ENCODE measurements at places on chromosomes 11 and 22. TPM values are rescaled to one million over a fixed set of nuclear protein-coding genes. Genes with fewer than 3 reads are reported as not detected.

Gene PANX2
- total RNA-seq, result 1.4 TPM

Gene LIN7C
- total RNA-seq, result 30.5 TPM

Gene OR10A2
- not detected for total RNA-seq

Gene OR52E1
- not detected for total RNA-seq

Gene CACNA1I
- not detected for total RNA-seq

Gene MRGPRX3
- total RNA-seq, result 0.93 TPM

Gene C22orf31
- not detected for total RNA-seq

Gene TRMU
- total RNA-seq, result 68.0 TPM

Gene RASSF10
- total RNA-seq, result 0.21 TPM

Gene FXYD2
- not detected for total RNA-seq

Gene MAPK12
- total RNA-seq, result 50.6 TPM

Gene FAM83F
- total RNA-seq, result 0.03 TPM

Gene DEFB131B
- not detected for total RNA-seq

Gene OR52E8
- total RNA-seq, result not detected

GRCh38 chr22:36757668-36758211 is 18.2 kb downstream of the IFT27 start:
- DNase-seq, result peak; percentile 47

GRCh38 chr22:31488988-31489617 is 539 bp downstream of the EIF4ENIF1 start:
- DNase-seq, result no peak

DNA sequence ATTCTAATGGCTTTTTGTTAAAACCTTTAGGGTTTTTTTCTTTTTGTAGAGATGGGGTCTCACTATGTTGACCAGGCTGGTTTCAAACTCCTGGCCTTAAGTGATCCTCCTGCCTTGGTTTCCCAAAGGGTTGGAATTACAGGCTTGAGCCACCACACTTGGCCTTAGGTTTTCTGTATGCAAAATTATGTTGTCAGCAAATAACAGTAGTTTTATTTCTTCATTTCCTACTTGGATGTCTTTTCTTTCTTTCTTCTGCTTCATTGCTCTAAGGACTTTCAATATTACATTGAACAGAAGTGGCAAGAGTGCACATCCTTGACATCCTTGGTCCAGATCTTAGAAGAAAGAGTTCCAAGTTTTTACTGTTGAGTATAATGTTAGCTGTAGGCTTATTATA is 52.8 kb downstream of the CCDC81 start:
- no peak for DNase-seq

GRCh38 chr11:115279813-115280761 is 224.1 kb downstream of the CADM1 start:
- DNase-seq, result peak; percentile 10

DNA sequence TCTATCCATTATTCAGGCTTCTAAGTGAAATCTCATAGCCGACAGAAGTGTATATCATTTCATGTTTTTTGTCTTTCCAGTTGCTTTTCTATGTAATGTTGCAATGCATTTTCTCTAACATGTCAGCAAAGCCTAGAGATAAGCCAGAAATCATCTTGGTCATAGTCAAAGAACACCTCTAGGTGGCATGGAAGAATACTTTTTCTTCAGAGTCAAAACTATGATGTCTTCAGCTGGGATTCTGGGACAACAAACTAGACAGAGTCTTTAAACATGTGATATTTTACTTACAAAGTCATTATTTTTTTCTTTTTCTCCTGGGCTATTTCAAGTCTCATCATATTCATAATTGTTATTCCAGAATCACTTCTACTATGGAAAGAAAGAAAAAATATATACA is 4.4 kb downstream of the GAS2 start:
- peak; percentile 23 for DNase-seq

GRCh38 chr22:22357024-22357883 is 112.7 kb downstream of the VPREB1 start:
- peak; percentile 56 for DNase-seq

DNA sequence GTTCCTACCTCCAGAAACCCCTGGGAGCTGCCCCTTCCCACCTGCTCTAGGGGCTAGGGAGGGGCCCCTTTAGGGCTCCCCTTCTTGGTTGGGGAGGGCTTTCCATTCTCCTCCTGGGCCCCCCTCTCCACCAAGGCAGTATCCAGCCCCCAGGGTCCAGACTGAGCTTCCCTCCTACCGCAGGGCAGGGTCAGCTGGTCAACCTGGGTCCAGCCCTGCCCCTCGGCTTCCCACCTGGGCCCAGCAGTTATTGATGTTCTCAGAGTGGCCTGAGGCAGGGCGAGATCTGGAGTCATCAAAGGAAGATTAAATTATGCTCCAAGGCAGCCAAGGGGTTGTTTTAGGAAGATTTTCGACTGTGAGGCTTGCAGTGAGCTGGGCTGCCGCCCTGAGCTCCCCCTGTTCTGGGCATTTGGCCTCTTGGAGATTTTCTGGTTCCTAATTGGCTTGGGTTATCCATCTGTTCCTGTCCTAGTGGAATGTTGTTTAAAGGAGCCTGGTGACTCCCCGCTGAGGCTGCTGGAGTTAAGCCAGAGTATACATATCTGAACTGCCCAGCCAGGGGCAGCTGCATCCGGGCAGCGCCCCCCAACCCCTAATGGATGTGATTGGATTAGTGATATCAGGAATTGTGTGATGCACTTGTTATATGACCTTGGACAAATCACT is 1.8 kb upstream of the SLC22A8 start:
- no peak for DNase-seq

DNA sequence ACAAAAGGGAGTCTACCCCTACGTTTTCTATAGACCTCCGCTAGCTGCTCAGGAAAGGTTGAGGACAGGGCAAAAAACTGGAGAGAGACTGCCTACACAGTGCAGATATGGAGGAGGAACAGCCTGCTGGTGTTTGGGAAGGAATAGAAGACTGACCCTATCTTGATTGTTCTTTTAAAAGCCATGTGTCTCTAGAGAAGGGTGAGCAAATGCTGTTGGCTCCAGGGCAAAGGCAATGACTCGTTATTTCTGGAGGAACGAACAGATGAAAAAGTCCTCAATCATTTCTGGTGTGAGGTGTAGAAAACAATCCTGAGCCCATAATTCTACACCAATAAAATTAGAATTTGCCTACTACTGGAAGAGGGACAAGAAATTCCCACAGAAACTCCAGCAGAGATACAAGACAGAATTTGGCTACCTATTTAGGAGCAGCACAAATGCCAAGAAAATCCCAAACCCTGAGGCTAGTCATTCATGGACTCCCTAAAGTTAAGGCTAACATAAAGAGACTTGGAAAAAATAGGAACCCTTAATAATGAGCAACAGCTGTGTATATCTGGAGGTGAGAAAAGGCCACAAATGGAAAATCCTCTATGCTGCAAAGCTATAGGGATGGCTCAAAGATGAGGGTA is 1206.3 kb upstream of the CNTN5 start:
- DNase-seq, result no peak

DNA sequence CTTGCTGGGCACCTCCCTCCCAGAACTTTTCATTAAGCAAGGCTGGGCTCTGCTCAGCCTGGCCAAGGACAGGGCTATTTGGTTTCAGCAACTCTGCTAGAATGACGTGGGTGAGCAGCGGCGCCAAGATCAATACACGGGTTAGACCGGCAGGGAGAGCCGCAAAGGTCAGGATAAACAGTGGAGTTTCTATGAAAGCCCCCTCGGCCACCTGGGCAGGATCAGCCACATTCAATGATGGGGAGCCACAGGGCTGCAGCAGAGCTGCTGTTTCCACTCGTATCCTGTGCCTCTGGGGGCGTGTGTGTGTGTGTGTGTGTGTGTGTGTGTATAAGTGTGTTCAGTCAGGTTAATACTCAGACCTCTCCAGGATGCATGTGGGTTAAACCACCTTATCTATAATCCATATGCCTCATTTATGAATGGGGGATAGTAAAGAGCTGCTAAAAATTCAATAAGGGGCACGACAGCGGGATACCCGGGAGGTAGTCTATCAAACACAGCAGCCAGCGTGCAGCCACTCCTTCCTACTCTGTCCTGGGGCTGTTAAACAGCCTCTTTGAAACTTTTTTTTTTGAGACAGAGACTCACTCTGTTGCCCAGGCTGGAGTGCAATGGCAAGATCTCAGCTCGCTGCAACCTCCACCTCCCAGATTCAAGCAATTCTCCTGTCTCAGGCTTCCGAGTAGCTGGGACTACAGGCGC is 34.8 kb downstream of the MYH9 start:
- peak; percentile 65 for DNase-seq

DNA sequence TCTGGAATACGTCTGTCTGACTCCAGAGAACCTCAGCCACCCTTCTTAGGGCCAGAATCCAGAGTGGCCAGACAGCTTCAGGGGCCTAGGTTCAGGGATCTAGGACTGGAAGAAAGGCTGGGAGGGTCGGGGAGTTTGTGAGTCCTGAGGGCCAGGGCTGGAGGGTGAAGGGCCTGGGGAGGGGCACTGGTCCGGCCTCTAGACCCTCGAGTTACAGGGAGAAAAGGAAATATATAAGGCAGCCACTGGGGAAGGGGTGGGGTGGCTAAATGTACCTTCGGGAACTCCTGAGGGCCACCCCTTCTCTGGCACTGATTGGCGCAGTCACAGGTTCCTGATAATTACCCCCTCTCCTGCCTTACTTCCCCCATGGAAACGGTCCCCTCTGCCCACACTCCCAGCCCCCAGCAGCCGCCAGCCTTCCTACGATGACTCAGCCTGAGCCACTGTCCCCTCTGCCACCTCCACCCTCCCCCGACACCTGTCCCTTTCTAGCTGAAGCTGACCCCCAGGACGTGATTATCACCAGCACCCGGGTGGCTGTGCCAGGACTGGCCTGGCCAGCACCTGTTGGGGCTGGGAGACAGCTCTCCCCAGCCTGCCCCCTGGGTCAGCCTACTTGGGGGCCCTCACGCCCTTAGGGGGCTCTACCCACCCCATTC is 26.4 kb downstream of the MB start:
- DNase-seq, result no peak

GRCh38 chr11:105092256-105093239 is 47.0 kb downstream of the CARD18 start:
- DNase-seq, result no peak

DNA sequence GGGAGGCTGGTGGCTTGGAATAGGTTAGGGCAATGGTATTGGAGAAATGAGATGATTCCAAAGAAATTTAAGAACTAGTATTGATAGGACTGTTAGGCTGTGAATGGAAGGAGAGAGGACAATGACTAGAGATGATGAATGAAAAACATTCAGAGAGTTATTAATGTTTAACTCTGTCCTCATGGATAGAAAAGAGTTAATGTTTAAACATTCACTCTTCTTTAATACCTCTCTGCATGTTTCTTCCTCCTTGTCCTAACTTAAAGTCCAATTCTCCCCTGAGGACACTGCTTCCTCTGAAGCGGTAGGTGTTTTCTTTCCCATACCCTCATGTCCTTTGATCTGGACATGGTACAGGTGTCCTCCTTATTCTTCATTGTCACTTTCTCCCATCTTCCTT is 13.4 kb downstream of the CHEK1 start:
- DNase-seq, result no peak

- no peak for DNase-seq
Observed at GRCh38 chr22:30892286-30892685, 76.3 kb downstream of the MORC2 start.

GRCh38 chr11:131099746-131100145 is 183.5 kb upstream of the SNX19 start:
- DNase-seq, result peak; percentile 9

DNA sequence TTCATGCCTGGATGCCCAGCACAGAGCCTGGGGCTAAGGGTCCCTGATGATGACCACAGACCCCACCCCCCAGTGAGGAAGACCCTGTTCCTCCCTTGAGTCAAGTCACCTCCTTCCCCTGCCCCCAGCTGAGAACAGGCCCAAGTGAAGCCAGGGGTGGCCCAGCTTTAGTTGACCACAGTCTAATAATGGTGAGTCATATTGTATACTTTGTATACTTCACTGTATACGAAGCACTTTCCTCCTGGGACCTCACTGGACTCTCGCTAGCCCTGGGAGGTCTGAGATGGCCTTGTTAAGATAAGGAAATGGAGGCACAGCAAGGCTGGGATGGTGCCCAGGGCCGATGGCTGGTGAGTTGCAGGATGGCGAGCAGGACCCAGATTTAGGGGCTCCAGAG is 3.7 kb upstream of the FLRT1 start:
- DNase-seq, result no peak

DNA sequence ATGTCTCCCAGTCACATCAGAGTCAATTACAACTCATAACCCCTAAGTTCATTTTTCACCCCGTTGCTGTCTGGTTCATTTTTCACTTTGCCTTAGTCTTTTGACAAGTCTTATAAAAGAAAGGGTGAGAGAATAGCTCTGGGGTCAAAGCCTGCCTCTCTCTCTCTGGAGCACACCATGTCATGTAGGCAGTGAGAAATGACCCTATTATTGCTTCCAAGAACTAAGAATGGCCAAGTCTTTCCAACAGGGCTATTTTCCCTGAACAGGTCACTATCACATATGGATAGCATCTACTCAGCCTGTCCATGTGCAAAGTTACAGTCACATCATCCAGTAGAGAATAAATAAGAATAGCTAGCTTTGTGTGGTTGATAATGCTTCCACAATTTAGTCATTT is 655.5 kb upstream of the LRRC4C start:
- no peak for DNase-seq

- peak; percentile 73 for DNase-seq
Observed at GRCh38 chr11:96012086-96012824, 88.3 kb upstream of the MTMR2 start.

GRCh38 chr22:45645526-45646414 is 25.9 kb upstream of the ATXN10 start:
- peak; percentile 21 for DNase-seq

- DNase-seq, result no peak
Observed at GRCh38 chr11:64809781-64810241, 540 bp downstream of the MEN1 start.

- no peak for DNase-seq
Observed at GRCh38 chr11:123681030-123681429, 26.6 kb upstream of the SCN3B start.

GRCh38 chr11:75740681-75741080 is 23.0 kb downstream of the MOGAT2 start:
- no peak for DNase-seq

Data from HT1080 (cell line).